ENCODE measurements at places on chromosomes 5 and 9.

DNA sequence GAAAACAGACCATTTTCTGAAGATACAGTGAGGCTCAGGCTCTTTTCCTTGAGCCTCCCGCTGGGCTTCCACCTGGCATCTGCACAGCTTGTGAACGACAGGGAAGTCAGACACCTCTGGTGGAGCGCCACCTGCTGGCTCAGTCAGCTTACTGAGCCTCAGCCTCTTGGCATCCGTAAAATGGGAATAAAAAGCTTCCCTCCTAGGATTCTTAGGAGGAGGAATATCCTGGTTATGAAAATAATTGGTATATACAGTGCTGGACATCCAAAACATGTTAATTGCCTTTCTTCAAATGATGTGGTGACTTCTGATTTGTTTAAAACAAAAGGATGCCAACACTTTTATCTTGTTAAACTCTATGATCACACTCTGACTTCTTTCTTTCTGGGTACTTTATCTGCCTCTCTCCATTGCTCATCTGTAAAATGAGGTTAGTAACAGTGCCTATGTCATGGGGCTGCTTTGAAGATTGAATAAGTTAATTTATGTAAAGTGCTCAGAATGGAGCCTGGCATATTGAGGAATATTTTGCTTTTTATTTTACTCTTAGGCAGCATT, 67.5 kb downstream of the MAMDC2 start:
- peak; percentile 60 for DNase-seq

DNA sequence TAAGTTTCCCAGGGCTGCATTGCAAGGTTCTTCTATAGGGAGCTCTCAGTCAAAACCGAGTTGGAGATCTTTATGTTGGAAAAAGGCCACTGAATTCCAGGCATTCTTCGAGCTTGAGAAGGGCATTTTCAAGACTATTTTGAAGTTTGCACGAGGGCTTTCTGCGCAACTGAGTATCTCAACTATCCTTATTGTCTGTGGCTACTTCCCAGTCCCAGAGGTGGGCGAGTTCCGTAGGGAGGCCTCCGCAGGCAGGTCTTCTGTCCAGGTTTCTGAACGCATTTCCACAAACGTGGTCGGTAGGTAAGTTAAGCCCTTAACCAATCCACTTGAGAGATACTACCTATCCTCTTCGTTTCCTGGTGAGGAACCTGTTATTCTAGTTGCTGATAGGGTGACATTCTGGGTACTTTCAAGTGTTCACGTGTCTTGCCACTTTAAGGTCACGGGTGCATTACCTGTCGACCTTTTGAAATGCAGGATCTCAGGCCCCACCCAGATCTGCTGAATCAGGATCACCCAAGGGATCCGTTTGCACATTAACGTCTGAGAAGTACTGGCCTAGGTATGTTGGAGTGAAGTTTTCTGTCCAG, 51.4 kb upstream of the TJP2 start:
- DNase-seq: no peak

DNA sequence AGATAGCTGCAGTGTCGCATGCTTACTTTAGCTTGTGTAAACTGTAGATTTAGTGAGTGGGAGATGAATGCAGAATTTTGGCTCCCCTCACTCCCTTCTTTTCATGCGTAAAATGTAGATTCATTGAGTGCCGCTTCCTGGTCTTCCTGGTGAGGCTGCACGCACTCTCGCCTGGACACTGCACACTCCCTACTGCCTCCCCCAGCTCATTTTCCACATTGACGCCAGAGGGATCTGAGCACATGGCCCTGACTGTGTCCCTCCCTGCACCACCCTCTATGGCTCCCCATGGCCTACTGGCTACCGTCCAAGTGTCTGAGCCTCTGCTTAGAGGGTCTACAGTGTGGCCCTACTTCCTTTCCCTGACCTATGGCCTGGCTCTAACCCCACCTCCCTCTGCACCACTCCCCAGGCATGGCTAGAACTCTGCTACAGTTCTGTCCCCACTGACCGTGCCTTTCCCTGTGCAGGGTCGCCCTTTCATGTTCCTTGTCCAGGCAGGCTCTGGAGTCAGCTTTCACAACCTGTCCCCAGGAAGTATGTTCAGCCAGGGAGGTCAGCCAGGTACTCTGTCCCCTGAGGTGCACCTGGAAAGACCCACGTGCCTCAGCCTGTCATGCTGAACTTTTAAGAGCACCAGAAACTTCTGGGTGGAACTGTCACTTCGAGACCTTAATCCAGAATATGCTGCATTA, 160.6 kb downstream of the COL23A1 start:
- no peak for DNase-seq

- no peak for DNase-seq
Observed at GRCh38 chr5:134964359-134965270, 3.1 kb upstream of the CATSPER3 start.

DNA sequence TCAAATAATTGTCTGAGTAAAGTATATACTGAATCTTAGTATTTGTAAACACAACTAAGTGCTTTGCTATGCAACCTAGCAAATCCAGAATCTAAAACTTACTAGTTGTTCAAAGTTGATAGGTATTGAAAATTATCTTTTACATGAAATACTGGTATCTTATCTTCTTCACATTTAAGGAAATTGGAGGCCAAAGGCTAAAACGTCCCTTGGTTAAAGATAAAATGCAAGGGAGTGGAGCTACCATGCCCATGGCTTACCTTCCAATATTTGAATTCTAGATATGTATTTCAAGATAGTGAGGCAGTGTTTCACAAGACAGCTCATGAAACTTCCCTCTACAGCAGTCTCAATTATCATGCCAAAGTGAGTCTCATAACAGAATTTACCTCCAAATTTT, 373.5 kb downstream of the KIAA0825 start:
- no peak for DNase-seq

- DNase-seq: no peak
Observed at GRCh38 chr9:127422133-127422782, 1.9 kb upstream of the ZNF79 start.

DNA sequence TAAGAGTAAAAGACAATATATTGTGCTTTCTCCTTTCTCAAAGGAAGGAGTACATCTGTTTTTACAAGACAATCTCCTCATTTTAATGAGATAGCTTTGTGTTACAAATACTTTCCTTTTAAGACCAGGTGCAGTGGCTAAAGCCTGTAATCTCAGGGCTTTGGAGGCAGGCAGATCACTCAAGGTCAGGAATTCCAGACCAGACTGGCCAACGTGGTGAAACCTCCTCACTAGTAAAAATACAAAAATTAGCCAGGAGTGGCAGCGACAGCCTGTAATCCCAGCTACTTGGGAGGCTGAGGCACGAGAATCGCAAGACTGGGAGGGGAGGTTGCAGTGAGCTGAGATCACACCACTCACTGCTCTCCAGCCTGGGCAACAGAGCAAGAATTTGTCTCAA, 11.8 kb downstream of the TMEM161B start:
- no peak for DNase-seq

- no peak for DNase-seq
Observed at GRCh38 chr5:1476181-1476966, 31.1 kb upstream of the SLC6A3 start.

DNA sequence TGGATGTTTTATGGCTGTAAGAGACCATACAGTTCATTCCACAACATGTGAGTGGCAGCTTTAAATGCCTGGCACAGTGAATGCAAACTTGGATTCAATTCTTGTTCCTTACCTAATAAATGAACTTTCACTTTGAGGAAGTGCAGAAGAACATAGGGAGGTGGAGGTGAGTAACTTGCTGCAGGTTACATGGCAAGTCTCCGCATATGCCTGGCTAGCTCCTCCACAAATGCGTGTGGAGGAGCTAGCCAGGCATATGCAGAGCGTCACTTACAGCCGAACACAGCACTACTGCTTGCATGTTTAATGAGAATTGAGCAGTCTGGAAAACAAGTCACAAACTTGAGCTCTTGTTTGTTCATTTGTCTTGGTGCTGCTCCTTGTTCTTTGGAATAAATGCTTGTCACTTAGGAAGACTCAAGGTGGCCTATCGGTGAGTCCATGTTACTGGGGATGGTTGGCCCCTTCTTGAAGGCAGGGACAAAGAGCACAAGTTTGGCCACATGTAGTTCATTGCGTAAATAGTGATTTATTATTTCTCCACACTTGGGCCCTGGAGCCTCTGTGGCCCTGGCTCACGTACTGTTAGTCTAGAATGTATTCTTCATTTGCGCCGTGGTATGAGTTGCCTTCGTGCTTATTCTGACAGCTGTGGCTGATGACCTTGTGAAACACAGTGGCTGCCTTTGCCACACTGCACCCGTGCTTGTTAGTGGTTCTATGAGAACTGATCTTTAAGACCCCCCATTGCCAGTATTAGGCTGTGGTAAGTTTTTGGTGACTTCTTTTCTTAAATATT, 3.1 kb downstream of the ISOC1 start:
- DNase-seq: no peak

GRCh38 chr5:107359916-107360234, 310.9 kb downstream of the EFNA5 start:
- no peak for DNase-seq

DNA sequence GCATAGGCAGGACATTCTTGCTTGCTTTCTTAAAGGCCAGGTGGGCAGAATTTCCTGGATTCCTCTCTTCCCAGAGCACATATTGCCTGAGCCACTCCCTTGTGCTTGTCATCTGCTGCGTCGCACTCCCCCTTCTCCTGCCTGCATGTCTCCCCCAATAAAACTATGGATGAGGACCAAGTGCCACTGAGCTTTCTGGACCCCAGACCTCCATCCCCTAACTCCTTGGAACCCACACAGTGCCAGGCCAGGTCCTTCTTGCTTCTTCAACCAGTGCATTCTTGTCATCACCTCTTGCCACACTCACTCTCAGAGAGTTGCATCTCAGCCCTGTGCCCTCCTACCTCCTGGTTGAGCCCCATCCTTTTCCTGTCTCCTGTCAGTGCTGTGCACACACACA, 157.9 kb upstream of the PANK3 start:
- DNase-seq: no peak

DNA sequence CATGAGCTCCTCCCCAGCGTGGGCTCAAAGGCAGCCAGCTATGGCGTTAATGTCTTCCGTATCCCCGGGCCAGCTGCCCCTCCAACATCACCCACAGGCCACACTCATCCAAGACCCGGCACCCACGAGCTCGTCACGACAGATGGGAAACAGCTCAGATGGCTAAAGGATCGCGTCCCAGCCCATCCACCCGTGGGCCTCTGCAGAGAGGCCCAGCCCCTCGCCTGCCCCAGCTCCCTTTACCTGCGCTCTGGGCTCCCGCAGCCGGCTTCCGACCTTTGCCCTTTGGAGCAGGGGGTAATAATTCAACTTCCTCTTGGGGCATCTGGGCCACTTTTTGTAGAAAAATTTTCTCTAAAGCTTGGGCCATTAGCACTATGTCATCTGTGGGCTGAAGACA, 16.5 kb downstream of the BRD3 start:
- no peak for DNase-seq

DNA sequence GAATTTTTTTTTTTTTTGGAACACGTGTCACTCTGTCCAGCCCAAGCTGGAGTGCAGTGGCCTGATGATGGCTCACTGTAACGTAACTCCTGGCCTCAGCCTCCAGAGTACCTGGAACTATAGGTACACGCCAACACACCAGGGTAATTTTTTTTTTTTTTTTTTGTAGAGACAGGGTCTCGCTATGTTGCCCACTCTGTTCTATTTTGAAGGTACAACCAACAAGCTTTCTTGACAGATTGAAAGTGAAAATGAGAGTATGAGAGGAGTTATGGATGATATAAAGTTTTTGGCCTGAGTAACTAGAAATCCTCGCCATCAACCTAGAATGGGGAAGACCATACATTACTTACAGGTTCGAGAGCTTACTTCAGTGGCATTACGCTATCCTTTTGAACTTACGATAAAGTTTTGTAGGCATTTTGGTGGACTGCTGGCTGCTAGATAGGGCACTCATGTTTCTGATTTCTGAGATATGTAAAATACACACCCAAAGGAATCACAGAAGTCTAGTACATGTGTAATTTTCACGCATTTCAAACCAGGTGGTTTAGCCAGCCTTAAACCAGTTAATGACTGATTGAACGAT, 806 bp upstream of the CDC42SE2 start:
- DNase-seq: no peak

DNA sequence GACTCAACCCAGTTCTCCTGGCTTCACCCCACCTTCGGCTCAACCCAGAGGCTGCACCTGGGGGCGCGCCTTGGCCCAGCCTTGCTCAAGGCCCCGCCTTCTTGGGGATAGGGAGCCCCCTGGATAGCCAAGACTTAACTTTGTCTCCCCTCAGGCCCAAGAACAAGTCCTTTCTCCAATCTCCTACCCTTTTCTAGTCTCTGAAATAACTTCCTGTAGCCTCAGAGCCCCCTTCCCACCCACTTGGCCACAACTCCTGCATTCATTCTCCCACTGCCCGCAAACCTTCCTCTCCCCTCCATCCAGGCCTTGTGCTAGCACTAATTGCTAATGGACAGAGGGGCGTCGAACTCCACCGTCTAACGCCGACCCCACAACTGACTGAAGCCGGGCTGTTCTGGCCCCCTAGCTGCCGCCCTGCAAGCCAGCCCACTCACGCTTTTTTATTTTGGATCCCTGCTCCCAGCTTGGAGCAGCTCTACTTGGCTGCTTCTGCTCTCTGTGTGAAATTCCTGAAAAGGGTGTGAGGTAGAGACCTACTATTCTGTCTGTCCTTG, 579 bp upstream of the ASTN2 start:
- no peak for DNase-seq

DNA sequence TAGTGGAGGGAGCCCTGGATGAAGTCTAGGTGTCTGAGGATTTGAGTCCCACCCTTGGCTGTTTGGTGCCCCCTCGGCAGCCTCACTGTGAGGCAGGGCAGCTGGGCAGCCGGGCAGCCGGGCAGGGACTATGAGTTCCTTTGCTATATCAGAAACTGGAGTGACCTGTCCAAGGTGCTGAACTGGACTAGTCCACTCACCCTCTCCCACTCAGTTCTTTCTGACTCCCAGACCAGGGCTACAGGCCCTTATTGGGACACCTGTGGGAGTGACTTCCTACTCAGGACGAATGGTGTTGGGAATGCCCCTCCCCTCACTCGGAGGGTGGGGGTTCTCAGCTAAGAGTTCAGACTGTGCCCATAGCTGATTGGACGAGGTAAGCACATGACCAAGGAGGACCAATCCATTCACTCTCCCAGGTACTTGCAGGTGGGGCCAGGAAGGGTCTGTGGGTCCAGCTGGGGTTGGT, 34.1 kb upstream of the RAPGEF1 start:
- DNase-seq: no peak

GRCh38 chr9:5947912-5948311, 57.2 kb downstream of the MLANA start:
- no peak for DNase-seq

DNA sequence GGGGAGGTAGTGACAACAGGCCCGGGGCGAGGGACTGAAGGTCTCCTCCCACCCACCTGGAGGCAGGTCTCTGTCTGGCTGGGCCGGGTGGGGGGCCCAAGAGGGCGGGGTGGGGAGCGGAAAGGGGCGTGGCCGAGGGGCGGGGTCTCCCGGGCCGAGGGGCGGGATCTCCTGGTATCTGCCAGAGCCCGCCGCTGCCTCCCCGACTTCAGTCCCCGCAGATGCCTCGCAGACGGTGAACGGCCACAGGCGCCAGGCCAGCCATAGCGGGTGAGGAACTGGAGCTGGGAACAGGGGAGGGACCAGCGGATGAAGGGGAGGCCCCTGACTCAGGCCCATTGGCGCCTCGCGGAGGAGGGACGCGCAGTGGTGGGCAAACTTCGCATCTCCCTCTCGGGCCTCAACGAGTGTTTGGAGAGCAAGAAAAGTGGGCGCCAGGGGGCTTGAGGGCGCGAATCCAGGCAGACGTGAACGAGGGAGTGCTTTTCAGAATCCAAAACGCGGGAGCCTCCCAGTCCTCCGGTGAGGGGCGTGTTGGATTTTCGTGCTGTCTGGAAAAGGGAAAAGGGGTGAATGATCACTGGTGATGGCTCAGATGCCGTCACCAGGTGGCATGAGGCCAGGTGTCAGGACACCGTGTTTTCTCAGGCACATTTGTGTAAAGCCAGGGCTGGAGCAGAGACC, at the start of gene ADGRD2:
TSS of gene ADGRD2 (plus strand) at position 211 of the 684 bp plus-strand sequence. CDS start 1,216 bp downstream, outside the sequence.
- DNase-seq: no peak

Data from stimulated activated CD4-positive, alpha-beta T cell treated with anti-CD3 and anti-CD28 coated beads, Interleukin-4, amount 100 ng/mL, for 1 hour (primary cell).